ENCODE measurements at places on chromosomes 1 and 21. TPM values are rescaled to one million over a fixed set of nuclear protein-coding genes. Genes with fewer than 3 reads are reported as not detected.

FCRL1 gene
- total RNA-seq: not detected

BRINP2 gene
- total RNA-seq: 2.4 TPM

SERPINC1 gene
- not detected for total RNA-seq

KIF21B gene
- total RNA-seq: 0.22 TPM

MFAP2 gene
- 132 TPM for total RNA-seq

FAM151A gene
- not detected for total RNA-seq

All from placental epithelial cell (primary cell).